ENCODE measurements at places on chromosomes 4 and X. TPM values are rescaled to one million over a fixed set of nuclear protein-coding genes. Genes with fewer than 3 reads are reported as not detected.
A peak's percentile ranks its signal among the peaks of the same experiment; 100 is the strongest.

DNA sequence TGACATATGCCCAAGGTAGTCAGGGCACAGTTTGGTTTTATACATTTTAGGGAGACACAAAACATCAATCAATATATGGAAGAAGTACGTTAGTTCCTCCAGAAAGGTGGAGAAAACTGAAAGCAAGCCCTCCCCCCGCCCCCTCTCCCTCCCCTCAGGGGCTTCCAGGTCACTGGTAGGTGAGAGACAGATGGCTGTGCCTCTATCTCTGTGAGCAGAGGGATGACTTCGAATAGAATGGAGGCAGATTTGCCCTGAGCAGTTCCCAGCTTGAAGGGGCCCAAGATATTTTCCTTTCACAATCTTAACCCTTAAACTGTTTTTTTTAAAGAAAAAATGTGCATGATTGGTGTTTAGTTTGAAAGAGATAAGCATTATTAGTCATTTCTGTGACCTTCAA, 114.0 kb downstream of the PCDH10 start:
- DNase-seq, result no peak

GRCh38 chr4:87050596-87050995, 115.8 kb downstream of the AFF1 start:
- no peak for DNase-seq

DNA sequence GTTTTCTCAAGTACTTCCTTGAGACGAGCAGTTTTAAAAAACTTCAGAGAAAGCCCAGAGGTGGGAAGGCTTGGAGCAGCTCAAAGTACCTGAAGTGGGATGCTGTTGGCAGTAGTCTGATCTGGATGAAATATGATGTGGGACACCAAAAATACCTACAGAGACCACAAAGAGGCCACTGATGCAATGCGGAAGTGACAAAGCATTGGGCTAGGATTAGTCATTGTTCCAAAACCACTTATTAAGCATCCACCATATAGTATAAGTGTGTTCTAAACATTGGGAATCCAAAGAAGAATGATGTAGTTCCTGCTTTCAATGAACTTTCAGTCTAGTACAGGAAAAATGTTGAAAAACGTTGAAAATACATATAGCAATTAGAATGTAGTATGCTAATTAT, 386.1 kb upstream of the CNKSR2 start:
- DNase-seq, result no peak

- DNase-seq, result no peak
These were observed 17.7 kb downstream of the HELT start for GRCh38 chr4:185036019-185036418.

DNA sequence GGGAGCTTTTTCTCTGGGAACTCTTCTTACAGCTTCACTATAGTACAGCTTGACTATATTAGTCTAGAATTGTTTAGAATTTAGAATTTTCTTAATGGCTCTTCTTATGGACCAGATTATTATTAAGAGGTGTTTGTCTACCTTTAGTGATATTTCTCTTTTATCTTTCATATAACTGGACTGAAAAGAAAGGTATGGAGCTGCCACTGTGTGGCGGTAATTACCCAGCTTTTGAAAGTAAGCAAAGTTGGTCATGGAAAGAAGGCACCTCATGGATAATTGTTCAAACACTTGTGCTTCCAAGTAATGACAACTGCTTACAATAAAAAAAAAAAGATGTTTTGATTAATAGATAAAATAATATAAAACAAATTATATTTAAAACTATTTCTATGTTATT, 1112.5 kb downstream of the TECRL start:
- no peak for DNase-seq

- no peak for DNase-seq
These were observed 36.6 kb downstream of the IRF2 start for GRCh38 chr4:184437565-184438265.

DNA sequence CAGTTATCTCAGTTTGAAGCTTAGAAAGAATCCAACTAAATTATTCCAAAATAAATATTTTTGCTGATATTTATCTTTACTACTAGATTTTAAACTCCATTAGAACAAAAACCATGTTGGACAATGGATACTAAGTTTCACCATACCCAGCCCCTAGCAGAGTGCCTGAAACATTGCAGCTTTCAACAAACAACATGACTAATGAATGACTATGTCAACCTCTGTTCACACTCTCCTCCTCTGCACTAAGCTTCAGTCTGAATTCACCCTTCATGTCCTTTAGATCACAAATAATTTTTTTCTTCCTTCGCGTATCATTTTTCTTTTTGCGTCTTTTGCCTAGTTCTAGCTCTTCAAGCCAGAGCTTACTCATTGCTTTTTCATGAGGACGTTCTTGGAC, 315.2 kb downstream of the PCDH10 start:
- no peak for DNase-seq

DNA sequence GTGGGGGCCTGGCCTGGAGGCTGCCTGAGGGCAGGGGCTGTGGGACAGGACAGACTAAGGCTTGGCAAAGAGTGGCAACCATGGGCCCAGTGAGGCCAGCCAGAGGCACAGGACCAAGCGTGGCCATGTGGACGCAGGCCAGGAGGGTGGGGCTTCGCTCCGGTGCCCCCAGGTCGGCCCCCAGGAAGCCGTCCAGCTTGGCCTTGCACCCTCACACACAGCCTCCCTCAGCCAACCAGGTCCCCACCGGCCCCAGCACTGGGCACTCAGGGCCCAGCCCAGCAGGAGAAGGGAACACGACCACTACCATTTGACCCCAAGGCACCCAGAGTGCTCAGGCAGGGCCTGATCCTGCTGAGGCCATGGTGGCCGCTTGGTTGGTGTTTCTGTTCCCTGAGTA, 57.2 kb downstream of the FAM53A start:
- DNase-seq, result no peak

- DNase-seq, result peak; percentile 3
These were observed 660.3 kb upstream of the PITX2 start for GRCh38 chr4:111283066-111283677.

DNA sequence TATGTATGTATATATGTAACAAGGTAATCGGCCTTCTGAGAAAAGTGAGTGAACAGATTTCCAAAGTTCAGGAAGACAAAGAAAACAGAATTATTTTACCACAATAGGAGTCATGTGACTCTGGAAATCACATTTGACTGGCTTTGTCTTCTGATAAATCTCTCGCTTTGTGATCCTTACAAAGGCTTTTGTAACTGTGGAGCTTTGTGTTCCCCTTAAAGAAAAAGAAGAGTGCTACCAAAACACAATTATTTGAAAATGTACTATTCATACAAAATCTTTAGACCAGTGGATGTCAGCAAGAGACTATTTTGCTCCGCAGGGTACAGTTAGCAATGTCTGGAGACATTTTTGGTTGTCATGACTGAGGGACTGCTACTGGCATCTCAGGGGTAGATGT, 238.8 kb downstream of the LDB2 start:
- no peak for DNase-seq

DNA sequence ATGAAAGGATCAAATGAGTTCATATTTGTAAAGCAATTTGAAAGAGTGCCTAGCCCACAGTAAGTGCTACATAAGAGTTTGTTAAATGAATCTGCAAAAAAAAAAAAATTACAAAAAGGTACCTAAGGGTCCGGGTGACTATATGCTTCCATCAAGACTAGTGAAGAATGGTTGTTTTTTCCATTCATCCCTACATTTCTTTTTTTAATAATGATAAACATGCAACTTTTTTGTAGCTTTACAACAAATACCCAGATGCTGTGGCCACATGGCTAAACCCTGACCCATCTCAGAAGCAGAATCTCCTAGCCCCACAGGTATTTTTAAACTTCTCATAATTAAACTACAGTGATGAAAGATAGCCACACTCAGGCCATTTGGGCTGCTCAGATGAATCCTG, 4.3 kb downstream of the SPP1 start:
- DNase-seq, result no peak

GRCh38 chrX:65706041-65706828, 38.8 kb downstream of the MSN start:
- DNase-seq, result no peak

DNA sequence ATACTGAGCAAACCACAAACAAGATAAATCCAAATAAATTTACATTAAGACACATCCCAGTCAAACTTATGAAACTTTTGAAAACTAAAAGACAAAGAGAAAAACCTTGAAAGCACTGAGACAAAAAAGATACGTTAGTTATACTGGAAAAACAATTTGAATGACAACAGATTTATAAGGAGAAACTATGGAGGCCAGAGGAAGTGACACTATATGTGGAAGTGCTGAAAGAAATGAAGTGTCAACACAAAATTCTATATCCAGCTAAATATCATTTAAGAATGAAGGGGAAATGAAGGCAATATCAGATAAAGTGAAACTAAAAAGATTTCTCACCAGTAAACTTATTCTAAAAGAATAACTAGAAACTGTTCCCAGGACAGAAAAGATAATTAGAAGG, 283.7 kb downstream of the RAPGEF2 start:
- DNase-seq, result no peak

GRCh38 chrX:134747006-134747405, 88.7 kb upstream of the PLAC1 start:
- no peak for DNase-seq

DNA sequence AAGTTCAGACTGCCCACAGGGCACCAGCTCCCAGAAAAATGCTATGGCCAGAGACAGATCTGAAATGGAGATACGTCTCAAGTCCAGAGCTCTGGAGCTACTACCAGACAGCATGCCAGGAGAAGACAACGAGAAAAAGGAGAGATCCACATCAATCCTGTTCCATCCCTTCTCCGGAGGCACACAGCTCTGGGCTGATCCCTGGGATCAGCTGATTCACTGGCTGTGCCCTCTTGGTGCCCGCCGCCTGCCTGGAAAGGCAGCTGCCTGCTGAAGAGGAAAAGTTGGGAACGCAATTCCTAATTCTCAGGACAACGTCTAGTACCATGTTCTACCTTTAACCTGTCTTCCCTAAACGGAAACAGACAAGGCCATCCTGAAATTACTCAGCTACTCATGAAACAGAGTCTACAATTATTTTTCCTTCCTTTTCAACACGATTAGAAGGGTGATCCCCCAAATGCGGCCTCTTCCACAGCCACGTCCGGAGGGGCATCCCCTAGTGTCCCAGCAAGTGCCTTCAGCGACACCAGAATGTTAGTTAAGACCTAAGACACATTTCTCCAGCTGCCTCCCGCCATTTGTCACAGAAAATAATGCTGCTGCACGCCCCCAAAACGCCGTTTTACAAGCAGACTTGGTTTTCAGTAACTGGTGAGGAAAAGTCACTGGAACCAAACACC, 2.4 kb downstream of the ZFYVE28 start:
- no peak for DNase-seq

- DNase-seq, result no peak
These were observed 91.1 kb downstream of the RBM46 start for GRCh38 chr4:154872198-154872597.

DNA sequence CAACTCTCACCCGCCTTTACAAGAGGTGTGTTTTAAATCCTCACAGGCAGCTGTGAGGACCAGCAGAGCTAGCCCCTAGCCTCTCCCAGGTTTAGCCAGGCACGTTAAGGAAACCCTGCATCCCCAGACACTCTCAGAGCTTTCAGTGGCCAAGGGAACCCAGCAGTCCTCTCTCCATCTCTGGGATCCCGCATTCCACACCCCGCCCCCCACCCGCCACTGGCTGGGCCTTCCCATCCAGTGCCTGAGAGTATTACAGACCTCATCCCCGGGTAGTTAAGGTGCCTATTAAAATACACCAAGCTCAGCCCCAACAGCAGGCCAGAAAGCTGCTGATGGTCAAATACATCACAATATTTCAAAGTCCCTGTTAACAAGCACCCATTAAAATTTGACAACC, 256.2 kb downstream of the BCOR start:
- no peak for DNase-seq

- no peak for DNase-seq
These were observed 2.0 kb downstream of the AFP start for GRCh38 chr4:73438048-73438447.

DNA sequence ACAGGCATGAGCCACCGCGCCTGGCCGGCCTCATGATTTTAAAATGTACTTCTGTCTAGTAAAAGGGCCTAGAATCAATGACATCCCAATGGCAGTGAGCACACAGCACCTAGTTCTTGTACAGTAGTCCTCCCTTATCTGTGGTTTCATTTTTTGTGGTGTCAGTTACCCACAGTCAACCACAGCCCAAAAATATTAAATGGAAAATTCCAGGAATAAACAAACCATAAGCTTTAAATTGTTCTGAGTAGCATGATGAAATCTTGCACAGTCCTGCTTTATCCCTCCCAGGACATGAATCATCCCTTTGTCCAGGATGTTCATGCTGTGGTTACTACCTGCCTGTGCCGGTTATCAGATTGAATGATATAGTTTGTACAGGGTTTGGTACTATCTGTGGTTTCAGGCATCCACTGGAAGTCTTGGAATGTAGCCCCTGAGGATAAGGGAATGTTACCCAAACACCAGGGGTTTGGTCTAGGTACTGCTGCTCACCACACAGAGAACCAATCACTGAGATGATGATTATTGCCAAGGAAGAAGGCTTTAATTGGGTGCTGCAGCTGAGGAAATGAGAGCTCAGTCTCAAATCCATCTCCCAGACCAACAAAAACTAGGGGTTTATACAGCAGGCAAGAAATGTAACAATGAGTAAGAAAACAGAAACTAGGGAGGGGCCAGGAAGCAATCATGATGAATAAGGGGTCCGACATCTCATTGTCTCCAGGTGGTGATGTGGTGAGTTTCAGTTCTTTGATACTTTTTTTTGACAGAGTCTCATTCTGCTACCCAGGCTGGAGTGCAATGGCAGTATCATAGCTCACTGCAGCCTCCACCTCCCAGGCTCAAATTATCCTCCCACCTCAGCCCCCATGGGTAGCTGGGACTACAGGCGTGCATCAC, 16.2 kb upstream of the FHL1 start:
- DNase-seq, result no peak

GRCh38 chr4:66564901-66565651, 894.8 kb upstream of the EPHA5 start:
- no peak for DNase-seq

DNA sequence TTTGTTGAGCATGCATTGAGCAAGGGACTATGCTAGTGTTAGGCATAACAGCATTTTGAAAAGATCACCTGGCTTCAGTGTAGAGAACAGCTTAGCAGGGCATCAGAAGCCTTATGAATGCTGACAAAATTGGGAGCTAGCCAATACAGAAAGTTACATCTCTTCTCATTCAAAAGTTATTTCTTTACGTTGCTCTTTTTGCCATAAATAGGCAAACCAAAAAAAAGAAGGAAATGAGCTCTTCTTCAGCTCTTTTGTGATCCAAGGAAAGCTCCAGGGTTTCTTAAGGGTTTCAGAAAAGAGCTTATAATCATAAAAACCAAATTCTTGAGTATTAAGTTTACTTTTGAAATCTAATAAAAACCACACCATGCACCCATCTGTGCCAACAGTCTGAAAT, 35.2 kb upstream of the LNX1 start:
- DNase-seq, result no peak

Gene SLC49A3
- polyA plus RNA-seq, result 3.7 TPM

Gene STPG2
- 0.43 TPM for polyA plus RNA-seq

Gene NAAA
- 13.4 TPM for polyA plus RNA-seq

Gene NSUN7
- 11.2 TPM for polyA plus RNA-seq

Gene GPC4
- 18.9 TPM for polyA plus RNA-seq
